ENCODE measurements at places on chromosomes 12 and 14.

GRCh38 chr12:57736741-57737466, 1.6 kb downstream of the AGAP2 start:
- no peak for DNase-seq

DNA sequence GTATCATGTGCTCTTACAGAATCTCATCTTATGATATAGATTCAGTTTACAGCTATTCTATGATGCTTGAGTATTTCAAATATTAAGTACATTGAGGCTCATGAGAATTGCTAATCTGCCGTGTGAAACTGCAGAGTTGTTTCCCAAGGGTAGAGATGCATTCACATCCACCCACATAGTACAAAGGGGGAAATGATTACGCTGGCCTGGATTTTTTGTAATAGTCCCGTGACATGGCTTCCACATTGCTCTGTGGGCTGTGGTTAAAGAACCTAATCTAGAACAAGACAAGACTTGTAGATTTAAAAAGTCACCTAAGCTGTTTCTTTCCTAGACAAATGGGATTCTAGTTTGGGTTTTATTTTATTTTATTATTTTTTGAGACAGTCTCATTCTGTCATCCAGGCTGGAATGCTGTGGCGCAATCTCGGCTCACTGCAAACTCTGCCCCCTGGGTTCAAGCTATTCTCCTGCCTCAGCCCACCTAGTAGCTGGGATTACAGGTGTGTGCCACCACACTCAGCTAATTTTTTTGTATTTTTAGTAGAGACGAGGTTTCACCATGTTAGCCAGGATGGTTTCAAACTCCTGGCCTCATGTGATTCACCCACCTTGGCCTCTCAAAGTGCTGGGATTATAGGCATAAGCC, 13.0 kb upstream of the RIOX1 start:
- no peak for DNase-seq

- no peak for DNase-seq
Measured at GRCh38 chr12:15688202-15688736, 100.9 kb downstream of the EPS8 start.

DNA sequence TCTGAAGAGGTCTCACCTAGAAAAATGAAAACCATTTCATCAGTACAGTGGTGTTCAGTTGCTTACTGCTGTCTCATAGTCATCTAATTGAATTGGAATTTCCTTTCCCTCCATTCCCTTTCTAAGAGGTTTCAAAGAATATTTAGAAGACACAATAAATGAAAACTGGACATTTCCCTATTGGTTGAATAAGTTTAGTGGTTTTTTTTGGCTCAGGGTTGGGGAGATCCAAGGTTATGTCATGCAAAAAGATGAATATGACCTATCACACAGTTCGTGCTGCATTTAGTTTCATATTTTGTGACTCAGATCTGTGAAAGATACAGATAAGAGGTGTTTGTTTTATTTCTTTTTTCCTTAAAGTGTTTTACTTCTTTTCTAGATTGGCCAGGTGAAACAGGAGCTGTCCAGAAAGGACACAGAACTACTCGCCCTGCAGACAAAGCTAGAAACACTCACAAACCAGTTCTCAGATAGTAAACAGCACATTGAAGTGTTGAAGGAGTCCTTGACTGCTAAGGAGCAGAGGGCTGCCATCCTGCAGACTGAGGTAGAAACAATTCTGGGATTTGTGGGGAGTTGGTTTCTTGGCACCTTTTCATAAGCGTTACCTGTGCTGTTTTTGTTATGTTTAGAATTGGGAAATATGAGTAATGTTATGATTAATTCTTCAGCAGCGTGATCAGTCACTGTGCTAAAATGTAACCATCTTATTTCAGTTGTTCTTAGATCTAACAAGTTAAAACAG, 124.6 kb downstream of the ERC1 start:
- DNase-seq: no peak

- no peak for DNase-seq
Measured at GRCh38 chr12:110639336-110640141, 25.6 kb downstream of the TCTN1 start.

DNA sequence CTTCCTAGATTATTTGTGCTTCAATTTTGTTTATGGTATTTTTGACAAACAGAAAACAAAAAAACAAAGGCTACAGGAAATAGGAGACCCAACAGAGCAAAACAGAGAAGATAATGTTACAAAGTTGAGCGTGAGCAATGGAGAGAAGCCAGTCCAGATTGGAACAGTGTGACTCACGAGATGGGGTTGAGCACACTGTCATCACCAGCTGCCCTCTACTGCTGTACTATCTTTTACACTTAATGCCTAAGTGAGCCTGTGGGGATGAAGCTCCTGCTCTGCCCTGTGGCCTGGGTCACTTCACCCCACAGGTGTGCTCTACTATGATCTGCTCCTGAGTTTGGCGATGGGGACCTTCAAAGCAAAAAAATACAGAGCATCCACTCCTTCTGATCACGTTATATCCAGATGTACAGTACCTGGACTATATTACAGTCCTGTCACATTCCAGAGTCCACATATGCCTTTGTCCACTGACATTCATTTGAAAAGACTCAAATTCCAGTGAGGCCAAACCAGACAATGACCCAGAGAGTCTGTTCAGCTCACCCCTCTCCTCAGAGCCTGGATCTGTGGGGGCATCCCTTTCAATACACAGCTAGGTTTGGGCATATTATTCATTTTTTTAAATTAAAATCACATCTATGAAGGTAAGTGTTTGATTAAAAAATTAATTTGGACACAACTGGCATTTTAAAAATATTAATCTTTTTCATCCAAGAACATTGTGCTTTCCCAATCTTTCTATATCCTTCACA, 4.4 kb downstream of the IPO8 start:
- no peak for DNase-seq

DNA sequence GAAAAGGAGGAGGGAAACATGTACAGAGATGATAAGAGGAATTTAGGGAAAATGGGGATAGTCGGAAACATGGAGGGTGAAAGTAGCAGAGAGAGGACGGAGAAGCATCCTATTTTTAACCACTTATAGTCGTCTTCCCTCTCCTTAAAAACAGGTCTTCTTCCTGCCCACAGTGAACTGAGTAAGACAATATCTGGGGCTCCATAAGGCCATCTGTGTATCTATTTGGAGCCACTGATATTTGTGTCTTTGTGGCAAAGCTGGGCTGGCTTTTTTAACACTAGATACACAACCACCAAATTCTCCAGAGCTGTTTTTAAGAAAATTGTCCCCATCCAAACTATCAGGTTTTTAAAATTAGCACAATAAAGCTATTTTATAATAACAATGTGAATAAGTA, 109.5 kb upstream of the RAP1B start:
- DNase-seq: no peak

DNA sequence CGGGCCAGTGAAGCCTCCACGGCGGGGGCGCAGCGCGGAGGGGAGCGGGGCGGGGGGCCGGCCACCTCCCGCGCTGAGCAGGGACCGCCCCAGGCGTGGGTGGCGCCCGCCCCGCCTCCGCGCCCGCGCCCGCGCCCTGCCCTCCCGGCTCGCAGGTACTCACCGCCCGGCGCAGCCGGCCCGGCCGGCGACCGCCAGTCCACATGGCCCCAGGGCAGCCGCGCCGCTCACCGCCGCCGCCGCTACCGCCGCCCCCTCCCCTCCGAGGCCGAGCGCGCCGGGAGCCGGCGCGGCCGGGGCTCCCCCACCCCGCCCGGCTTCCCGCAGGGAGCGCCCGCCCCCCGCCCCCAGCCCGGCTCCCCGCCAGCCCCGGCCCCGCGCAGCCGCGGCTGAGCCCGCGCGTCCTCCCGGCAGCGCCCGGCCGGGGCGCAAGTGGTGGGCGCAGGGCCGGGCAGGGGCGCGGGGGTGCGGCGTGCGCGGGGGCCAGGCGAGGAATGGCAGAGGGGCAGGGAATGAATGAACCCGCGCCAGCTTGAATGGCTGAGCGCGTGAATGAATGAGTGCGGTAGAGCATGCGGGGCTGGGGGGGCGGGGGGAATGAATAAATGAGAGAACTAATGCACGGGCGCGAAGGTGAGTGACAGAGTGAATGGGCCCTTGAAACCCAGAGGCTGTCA, at the start of gene BEGAIN:
TSS of gene BEGAIN (minus strand) at position 332 of the 677 bp plus-strand sequence. CDS start at position 205, 127 bp downstream.
- no peak for DNase-seq

GRCh38 chr12:132669166-132669879, 17.8 kb downstream of the POLE start:
- no peak for DNase-seq

- no peak for DNase-seq
Measured at GRCh38 chr12:117105902-117106301, 6.7 kb upstream of the TESC start.

GRCh38 chr12:111840807-111841206, 1.2 kb upstream of the MAPKAPK5 start:
- no peak for DNase-seq

DNA sequence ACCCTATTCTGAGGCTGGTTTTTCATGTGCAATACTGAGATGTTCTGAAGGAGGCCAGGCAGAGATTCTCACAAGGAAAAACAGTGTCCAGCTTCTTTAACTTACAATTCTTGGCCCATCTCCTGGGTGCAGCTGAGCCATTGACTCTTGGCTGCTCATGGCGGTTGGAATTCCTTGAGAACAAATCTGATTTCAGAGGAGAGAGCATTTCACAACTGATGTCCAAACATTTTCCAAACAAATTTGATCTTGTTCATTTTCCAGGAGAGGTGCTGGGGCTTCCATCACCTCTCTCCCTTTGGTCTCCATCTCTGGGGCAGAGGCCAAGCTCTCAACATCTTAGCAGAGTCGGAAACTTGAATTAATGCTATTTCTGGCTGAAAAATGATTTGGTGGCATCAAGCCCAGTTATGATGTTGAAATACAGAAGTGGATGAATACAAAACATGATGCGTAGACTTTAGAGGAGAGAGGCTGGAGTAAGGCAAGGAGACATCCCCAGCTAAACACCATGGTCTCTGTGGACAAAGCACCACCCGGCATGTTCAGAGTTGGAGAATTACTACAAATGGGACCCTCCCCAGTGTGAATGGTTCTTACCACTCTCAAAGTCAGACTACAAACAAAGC, 593.0 kb downstream of the VRK1 start:
- DNase-seq: no peak

DNA sequence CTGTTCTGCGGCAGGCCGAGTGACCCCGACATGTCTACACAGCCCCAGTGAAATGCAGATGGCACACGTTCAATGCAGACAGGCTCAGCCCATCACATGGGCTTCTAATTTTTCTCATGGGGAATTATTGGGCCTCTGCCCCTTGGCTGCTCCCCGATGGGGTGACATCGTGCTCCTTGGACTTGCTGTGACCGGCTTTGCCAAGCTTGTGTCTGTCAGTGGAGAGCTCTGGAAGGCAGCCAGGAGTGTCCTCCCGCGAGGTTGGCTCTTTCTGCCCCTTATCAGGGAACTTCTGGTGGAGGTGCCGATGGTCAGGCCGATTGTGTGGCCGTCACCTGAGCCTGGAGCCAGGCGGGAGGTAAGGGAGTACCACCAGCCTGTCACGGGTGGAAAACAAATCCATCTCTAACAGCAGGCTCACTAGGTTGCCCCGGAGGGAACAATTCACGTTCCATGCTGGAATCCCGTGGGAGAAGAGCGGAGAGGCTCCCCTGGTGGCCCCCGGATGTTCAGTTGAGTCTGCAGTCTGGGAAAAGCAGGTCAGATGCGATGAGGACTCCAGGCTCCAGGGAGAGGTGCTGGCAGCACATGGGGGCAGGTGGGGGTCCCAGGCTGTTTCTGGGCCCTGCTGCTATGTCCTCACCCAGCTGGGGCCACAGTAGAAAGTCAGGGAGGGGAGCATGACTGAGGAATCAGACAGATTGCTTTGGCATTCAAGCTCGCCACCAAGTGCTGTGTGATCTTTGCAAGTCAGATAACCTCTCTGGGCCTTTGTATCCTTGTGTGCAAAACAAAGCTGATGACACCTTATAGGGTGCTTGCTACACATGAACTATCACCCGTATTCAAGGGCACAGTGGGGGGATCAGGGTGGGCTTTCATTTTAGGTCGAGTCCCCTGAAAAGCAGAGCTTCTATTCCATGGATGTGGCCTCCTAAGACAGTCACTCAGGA, 43.2 kb upstream of the EML1 start:
- DNase-seq: peak; percentile 21

DNA sequence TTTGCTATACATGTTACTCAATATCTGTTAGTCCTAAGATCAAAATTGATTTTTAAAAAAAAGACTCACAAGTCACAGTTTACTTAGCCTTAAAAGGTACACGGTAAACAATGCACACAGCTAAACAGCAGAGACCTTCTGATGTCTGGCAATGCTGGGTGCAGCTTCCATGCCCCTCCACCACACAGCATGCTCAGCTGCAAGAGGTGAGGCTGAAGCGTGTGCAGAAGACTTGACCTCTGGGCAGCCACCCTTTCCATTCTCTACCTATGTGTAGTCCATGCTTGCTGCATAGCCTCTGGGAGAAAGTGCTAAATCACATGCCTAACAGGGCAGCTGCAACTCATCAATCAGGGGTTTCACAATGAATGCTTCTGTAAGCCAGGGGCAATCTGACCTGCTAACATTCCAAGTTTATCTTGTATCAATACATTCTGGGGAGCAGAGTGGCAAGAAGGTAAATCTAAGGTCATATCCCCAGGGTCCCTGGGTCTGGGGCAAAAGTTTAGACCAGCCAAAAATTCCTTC, 44.5 kb upstream of the AMN1 start:
- no peak for DNase-seq

DNA sequence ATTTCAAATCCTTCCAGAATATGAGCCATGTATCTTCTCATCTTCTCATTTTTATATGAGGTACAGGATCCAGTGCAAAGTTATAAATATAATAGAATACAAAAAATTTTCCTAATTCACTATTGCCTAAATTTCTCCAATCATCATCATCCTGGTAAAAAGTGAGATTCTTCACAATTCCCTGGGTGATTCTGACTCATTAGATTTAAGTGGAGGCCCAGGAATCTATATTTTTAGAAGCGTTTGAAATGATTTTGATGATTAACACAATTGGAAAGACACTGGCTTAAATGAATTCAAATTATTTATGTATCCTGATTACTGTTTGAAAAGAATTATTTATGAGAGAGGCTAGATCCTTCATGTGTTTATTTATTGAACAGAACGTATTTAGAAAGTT, 380.3 kb upstream of the PDE3A start:
- no peak for DNase-seq

GRCh38 chr12:122089077-122089476, 10.5 kb downstream of the MLXIP start:
- DNase-seq: peak; percentile 33

GRCh38 chr14:49867831-49868719, 15.5 kb upstream of the NEMF start:
- DNase-seq: peak; percentile 85

DNA sequence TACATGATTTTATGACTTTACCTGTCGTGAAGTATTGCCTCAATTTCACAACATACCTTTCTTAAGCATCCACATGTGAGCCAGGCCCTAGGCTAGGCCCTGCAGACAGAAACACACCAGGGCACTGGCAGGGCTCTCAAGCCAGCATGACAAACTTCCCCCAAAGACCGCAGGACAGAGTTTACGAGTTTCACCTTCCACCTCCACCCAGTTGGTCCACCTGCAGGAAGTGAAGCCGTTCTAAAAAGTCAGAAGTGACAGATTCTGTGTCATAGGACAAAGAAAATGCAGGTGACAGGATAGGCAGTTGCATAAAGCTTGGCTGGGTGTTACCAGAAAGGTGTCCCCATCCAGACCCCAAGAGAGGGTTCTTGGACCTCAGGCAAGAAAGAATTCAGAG, 382.3 kb downstream of the PCNX1 start:
- DNase-seq: no peak

Measured in NCI-H1436 (cell line).